SK-N-SH (cell line): ENCODE measurements at places on chromosomes 5 and 9.

DNA sequence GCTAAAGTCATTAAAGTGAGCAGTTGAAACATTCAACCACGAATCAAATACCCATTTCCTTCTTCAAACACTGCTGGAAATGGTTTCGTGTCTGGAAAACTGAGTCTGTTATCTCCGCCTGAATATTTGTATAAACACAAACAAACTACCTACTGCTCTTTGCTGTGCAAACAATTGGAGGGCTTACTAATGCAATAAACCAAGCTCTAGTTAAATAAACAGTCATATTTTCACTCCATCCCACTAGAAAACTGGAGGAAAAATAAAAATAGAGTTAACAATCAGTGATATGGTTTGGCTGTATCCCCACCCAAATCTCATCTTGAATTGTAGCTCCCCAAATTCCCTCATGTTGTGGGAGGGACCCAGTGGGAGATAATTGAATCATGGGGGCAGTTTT is 397.6 kb downstream of the RASEF start:
- no peak for DNase-seq

DNA sequence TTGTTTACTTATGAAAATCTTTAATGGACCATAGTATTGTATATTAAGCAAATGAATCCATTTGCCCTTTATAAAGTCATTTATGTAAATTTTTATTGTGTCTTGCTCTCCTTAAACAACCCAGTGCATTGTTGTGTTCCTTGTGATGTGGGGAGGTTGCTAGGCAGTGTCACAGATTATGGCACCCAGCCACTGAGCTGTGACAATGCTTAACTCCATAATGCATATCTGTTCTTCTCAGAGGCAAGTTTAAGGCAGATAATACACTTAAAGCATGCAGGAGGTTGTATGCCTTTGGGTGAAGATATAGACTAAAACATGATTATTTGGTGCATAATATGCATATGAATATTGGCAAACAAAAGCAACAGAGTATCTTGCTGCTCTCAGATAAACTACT is 269.6 kb upstream of the RIOK2 start:
- no peak for DNase-seq

DNA sequence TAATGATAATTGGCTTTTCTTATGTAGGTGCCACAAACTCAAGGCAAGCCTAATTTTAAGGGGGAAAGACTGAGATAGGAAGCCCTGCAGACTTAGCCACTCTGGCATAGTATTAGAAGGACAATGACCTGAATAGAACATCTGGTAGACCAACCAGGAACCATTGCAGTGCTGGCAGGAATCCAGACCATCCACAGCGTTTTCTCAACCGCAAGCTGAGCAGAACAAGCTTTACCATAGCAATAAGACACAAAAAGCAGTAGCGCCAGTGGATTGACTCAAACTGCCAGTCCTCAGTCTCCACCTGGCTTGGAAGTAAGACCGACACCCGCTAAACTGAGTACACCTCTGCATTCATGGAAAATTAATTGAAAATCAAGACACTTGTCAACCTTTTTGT is 141.3 kb upstream of the LPAR1 start:
- DNase-seq = no peak

- DNase-seq = no peak
Measured at GRCh38 chr9:2227144-2227867, 212.2 kb downstream of the SMARCA2 start.

DNA sequence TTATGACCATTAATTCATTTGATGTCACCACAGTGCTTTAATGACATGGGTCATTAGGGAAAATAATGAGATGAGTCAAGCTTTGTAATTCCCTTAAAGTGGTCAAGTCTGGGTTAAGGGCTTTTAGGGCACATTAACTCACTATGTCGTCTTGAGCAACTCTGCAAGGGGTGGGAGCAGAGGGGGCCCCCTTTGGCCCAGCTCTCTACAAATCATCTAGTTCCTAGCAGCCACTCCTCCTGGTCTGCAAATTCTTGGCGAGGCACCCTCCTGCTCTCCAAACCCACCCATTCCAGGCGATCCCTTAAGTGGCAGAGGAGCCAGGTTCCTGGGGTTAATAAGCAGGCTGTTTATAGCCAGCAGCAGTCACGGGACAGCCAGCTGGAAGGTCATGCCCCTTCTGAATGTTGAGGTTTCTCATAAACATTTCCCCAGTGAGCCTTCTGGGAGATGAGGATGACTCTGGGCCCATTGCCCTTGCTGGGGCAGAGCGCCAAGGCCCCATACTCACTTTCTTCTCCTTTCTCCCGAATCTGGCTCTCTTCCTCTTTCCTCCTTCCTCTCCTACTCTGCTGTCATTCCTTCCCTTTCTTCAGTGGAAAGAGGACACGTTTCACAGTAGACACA is 14.3 kb upstream of the GPX3 start:
- no peak for DNase-seq

- DNase-seq = no peak
Measured at GRCh38 chr9:90969021-90969675, 167.5 kb downstream of the SYK start.
